Fibroblast of the aortic adventitia (primary cell): ENCODE measurements at places on chromosomes 6 and 20.

GRCh38 chr6:129312880-129313279 lies 397.1 kb downstream of the ARHGAP18 start:
- DNase-seq = peak; percentile 67

GRCh38 chr6:132728616-132729015 lies 14.8 kb upstream of the VNN1 start:
- DNase-seq = no peak

DNA sequence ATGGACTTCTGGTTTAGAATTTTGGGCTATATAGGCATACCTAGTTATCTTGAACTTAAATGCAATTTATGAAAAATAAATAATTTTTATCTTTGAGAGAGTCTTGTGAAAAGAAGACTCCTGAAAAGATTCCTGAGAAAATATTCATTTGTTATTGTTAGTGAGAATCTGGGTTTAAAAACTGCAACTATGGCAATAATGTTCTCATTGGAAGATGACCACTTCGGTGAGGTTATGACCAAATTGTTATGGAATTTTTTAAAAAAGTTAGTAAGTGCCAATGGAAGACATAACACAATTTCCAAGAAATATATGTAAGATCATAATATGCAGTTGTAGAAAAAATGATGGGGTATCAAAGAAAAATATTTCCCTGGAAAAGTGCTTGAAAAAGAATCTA lies 46.3 kb downstream of the GRIK2 start:
- no peak for DNase-seq

- DNase-seq = peak; percentile 37
Observed at GRCh38 chr20:41540918-41541317, 77.3 kb downstream of the CHD6 start.

DNA sequence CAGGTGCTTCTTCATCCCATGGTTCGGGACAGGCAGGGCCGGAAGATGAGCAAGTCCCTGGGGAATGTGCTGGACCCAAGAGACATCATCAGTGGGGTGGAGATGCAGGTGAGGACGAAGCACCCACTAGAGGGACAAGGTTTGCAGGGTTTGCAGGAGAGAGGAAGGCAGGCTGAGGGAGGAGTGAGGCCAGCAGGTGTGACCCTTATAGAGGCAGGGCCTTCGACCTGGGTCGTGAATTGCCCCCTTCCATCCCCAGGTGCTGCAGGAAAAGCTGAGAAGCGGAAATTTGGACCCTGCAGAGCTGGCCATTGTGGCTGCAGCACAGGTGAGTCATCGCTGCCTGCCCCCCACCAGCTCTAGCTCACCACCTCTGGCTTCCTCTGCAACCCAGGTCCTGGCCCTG lies 8.4 kb downstream of the VARS2 start:
- DNase-seq = no peak

- DNase-seq = peak; percentile 77
Observed at GRCh38 chr20:47253872-47254271, 102.6 kb downstream of the ZMYND8 start.

GRCh38 chr6:169960521-169960885 lies 209.1 kb downstream of the ERMARD start:
- DNase-seq = no peak

DNA sequence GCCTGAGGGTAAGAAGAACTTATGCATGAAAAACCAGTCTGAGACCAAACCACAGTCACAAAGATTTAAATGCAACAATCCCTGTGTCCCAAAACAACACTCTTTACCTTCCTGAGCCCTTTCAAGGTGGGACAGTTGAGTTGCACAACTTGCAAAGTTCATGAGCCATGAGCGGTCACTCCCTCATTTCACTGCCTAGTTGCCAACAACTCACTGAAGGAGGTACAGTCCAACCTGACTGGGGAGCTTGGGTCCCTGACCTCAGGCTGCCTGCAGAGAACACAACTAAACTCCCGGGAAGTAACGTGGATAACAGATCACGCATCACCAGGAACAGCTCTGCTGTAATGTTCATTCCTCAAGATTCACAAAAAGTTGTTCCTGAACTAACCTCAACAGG lies 69.4 kb downstream of the MBOAT1 start:
- no peak for DNase-seq

GRCh38 chr20:19322061-19322985 lies 109.9 kb downstream of the SLC24A3 start:
- no peak for DNase-seq

- no peak for DNase-seq
Observed at GRCh38 chr6:169784821-169785340, 33.5 kb downstream of the ERMARD start.

DNA sequence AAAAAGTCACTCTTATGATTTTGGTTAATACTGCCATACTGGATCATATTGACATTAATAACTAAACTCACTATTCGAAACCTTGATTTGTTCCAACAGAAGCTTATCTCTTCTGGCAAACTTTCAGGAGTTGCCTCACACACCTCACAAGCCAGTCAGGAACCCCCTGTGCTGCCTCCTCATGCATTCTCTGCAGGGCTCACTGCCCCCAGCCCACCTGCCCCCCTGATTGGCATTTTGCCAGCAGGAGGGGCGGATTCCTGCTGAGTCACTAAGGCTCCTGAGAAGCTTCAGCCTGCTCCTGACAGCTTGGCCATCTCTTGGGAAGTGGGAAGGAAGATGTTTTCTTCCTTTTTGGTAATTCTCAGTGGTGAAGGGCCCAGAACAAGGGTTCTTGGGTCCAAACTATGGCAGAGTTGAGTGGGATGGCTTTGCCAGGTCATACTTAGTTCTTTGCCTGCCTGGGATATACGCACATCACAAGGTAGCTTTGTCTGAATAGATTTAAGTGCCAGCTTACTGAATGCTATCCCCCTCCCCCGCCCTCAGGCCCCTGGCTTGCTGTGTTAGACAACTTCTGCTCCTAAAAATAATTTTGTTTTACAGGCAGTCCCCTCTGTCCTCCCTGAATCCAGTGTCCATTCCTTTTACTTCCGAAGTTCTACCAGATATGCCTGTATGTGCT lies 31.4 kb downstream of the SLC35F1 start:
- DNase-seq = no peak

GRCh38 chr6:28867086-28867409 lies 56.7 kb downstream of the TRIM27 start:
- DNase-seq = peak; percentile 6

DNA sequence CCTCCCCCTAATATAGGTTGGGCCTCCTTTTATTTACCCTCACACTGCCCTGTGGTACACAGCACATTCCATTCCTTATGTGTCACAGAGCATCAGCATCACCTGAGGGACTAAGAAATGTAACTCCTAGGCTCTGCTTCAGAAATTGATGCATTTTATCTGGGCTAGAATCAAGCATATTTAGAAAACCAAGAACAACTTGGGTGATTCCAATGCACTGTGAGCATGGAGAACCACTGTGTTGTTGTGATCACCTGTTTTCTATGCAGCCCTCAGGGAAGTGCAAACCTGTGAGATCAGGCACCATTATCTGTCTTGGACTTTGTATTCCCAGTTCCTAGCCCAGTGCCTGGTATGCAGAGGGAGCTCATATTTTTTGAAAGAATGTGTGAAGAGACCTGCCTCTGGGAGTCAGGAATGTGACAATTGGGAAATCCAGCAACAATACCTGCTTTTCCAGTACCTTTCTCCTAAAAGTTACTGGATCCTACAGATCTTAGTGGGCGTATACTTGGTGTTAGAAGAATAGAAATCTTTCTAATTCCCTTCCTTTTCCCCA lies 7.0 kb downstream of the KAT14 start:
- no peak for DNase-seq

GRCh38 chr20:44354979-44355497 lies 461 bp upstream of the HNF4A start:
- no peak for DNase-seq

- no peak for DNase-seq
Observed at GRCh38 chr6:168274037-168274952, 45.3 kb downstream of the DACT2 start.

DNA sequence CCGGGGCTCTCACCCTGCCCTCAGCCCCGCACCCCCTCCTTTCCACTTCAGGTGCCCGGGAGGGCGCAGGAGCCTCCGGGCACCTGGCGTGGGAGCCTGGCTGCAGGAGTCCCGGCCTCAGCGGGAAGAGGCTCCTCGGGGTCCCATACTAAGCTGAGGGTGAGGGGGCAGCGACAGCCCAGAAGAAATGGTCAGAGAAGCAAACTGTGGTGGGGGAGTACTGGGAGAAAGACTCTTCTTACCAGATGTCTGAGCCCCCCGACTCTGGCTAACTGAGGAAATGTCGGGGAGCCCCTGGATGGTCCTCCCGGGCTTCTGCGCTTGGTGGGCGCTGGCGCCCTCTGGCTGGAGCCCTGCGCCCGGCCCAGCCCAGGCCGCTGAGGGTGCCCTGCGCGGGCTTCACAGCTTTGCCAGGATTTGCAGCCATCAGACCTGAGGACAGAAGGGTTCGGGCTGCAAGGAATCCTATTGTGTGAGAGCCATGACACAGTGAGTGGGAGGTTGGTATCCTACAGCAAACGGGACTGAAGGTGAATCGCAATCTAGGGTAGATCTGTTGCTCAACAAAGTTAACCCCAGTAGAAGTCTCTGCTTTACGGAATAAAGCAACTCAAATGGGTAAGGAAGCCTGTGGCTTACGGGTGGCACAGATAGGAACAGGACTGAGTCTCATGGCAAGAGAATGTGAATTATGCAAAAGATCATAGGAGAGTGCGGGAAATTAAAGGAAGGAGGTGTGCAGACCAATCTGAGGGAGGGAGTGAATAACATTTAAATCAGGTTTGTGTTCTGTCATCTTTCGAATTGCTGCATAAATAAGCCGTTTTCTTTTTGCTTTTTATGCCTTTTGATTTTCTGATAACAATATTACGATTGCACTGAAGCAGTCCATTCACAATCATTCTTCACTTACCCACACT lies 639 bp upstream of the RCAN2 start:
- peak; percentile 11 for DNase-seq

DNA sequence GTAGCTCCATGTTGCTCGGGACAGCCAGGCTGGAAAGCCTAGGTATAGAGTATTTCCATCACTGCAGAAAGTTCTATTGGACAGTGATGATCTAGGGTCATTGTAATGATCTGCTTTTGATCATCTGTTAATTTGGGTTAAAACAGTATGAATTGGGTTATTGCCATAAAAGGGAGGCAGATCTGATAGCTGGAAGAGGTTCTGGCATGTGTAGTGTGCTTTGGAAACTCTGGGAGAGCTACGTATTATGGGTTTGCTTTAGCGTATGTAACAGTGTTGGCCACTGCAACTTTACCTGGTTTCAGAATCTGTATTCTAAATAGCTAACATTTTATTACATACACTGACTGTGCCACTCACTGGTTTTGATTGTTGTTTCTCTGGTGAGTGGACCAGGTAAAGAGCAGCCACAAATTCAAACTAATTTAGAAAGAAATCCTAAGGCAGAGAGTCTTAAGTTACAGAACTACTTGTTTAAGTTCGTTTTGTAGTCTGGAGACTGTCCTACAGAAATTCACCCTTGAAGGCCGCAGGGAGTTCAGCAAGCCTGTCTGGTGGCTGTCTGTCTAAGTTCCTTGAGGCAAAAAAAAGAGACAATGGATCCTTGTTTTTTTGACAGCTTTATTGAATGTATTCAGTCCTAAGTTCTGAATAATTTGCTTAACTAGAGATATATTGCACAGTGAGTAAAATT lies 300.3 kb downstream of the PRL start:
- no peak for DNase-seq

DNA sequence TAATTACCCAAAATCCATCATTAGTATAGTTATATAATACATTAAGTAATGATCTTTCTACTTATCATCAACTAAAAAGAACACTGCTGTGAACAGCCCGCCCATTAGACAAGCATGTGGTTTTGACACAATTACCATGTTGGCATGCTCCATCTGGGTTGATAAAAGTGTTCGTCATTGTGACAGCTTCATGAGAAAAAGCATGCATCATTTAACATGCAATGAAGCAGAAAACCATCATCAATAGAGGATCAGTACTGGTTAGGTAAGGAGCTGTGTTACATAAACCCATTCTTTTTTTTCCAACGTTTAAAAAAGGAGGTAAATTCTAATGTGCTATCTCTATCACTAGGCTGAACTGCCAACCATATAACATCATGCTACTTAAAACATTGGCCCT lies 101.9 kb downstream of the EPB41L2 start:
- no peak for DNase-seq
